ENCODE measurements at places on chromosomes 4 and X.

DNA sequence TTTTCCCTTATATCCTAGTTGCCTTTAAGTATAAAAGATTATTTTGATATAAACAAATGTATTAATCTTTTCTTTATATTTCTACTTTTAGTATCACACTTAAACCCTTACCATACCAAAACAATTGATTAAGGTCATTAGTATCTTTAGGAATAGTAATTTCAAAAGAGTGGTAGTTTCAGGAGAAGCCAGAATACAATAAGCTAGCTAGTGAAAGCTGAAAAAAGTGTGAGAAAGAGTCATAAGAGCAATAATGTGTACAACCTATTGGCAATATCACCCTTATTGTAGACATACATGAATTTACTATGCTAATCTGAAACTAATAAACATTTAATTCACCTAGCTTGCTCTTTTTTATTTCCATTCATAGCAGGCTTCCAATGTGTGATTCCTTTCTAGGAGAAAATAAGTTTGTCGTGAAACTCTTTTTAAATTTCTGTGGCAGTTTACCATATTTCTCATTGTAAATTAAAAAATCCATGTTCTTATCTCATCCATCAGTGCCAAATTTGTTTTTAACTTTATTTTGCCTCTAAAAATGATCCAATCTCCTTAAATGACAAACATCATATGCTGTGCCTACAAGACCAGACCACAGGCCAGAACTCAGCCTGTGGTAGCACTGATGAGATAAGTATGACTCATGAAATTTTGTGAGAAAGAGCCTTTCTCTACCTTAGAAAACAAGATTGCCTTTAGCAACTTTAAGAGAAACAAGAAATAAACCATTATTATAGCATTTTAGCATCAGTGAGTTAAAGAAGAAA is 8.1 kb downstream of the NEK1 start:
- no peak for DNase-seq

- no peak for DNase-seq
These were observed 103.0 kb upstream of the MBNL3 start for GRCh38 chrX:132591719-132592275.

GRCh38 chr4:31078661-31079060 is 358.5 kb downstream of the PCDH7 start:
- DNase-seq = no peak

GRCh38 chrX:153457827-153458466 is 12.1 kb upstream of the TREX2 start:
- DNase-seq = no peak

DNA sequence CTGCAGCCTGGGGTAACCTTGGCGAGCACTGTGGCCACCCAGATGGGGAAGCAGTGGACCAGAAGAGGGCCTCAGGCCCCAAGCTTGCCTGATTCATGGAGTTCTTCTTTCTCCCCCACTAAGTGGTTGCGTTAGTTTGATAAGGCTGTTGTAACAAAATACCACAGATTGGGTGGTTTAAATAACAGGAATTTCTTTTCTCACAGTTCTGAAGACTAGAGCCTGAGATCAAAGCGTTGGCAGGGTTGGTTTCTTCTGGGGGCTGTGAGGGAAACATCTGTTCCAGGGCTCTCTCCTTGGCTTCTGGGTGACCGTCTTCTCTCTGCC is 105.7 kb upstream of the GATB start:
- DNase-seq = no peak

GRCh38 chr4:163003979-163004378 is 162.7 kb downstream of the NAF1 start:
- DNase-seq = no peak

DNA sequence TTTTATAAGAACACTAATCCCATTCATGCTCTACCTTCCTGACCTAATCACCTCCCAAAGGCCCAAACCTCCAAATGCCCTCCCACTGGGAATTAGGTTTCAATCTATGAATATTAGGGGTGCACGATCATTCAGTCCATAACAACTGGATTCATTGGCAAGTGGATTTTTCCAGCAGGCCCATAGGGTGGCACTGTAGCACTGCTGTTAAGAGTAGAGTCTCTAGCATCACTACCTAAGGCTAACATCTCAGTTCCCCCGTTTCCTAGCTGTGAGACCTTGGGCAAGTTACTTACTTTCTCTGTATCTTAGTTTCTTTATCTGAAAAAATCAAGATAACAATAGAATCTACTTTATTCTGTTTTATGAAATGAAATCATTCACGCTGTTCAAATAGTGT is 315.8 kb downstream of the STIM2 start:
- no peak for DNase-seq

GRCh38 chr4:80186676-80187075 is 10.6 kb upstream of the PRDM8 start:
- DNase-seq = no peak

DNA sequence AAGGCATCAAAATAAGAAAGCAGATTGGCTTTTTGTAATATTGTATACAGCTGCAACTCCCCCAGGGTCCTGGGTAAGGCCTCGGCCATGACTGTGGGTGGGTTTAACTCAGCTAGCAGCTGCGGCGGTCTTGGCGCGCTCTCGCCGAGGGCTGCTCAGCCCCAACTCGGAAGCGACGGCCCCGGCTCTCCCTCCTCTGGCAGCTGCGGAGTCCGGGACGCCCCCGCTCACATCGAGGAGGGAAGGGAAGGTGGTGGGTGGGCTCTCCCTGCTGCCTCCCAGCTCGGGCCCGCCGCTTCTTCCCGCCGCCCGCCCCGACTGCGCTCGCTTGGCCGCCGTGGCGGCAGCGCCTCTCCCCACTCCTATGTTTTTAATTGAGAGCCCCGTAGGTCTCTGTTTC is 51.2 kb downstream of the GPR50 start:
- DNase-seq = no peak

- no peak for DNase-seq
These were observed 18.3 kb upstream of the ADAMTS3 start for GRCh38 chr4:72587334-72587733.

DNA sequence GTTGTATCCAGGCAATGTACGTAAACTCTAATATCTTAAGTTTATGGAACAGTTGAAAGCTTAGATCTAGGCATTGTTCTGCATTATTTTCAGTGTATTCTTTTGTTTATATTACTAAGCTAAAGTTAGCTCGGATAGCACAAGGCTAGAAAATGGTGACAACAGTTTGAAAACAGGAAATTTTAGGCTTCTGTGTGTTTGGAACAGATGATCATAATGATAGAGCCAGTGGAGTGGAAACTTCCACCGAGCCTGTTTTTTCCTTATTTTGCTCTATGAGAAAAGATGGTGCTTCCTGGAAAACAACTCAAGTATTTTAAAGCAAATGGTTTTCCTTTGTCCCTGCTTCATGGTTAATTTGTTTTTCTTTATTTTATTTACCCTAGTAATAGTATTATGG is 70.8 kb downstream of the GAB1 start:
- DNase-seq = no peak

GRCh38 chrX:115031989-115032388 is 14.6 kb upstream of the IL13RA2 start:
- DNase-seq = no peak

GRCh38 chr4:86015412-86016350 is 344.2 kb downstream of the MAPK10 start:
- no peak for DNase-seq

- no peak for DNase-seq
These were observed 105.4 kb downstream of the TMEM144 start for GRCh38 chr4:158315706-158316105.

GRCh38 chr4:102554482-102554881 is 53.3 kb downstream of the NFKB1 start:
- no peak for DNase-seq

DNA sequence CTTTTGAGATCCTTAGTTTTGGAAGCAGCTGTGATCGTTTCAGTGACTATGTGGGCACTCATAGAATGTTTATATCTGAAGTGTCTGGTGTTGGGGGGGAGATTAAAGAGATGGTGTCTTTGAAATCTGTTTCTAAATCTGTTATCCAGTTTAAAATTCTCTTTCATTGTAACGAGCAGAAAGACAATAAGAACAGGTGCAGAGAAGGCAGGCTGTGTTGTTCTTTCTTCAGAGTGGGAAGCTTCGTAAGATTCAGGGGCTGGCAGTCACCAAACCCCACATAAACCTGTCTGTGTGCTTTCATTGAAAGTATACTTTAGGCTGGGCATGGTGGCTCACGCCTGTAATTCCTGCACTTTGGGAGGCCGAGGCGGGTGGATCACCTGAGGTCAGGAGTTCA is 16.3 kb upstream of the DHRSX start:
- DNase-seq = no peak

GRCh38 chr4:99856166-99856565 is 38.1 kb downstream of the LAMTOR3 start:
- no peak for DNase-seq

- no peak for DNase-seq
These were observed 212.9 kb downstream of the TEX13C start for GRCh38 chrX:125532411-125533089.

All from activated T-cell treated with anti-CD3 and anti-CD28 coated beads for 1 hour (primary cell).